ENCODE measurements at places on chromosomes 7 and 10. TPM values are rescaled to one million over a fixed set of nuclear protein-coding genes. Genes with fewer than 3 reads are reported as not detected.

SFXN2 gene
- total RNA-seq: 5.7 TPM

PTPN20 gene
- total RNA-seq: not detected

LIPM gene
- total RNA-seq: not detected

AFAP1L2 gene
- 6.5 TPM for total RNA-seq

CBX3 gene
- 272 TPM for total RNA-seq

PIP gene
- not detected for total RNA-seq

UTF1 gene
- total RNA-seq: 12.2 TPM

GSTO2 gene
- 30.7 TPM for total RNA-seq

AGR2 gene
- not detected for total RNA-seq

TMEM176A gene
- not detected for total RNA-seq

TRIM8 gene
- total RNA-seq: 36.7 TPM

PARP12 gene
- 7.8 TPM for total RNA-seq

C7orf33 gene
- not detected for total RNA-seq

AKR1C2 gene
- not detected for total RNA-seq

SGCE gene
- total RNA-seq: 52.1 TPM

AUTS2 gene
- 57.1 TPM for total RNA-seq

LYZL1 gene
- total RNA-seq: not detected

Data from GM23338 (cell line).